Retina (tissue), 1 donor: ENCODE measurements at places on chromosomes 7 and 10.

DNA sequence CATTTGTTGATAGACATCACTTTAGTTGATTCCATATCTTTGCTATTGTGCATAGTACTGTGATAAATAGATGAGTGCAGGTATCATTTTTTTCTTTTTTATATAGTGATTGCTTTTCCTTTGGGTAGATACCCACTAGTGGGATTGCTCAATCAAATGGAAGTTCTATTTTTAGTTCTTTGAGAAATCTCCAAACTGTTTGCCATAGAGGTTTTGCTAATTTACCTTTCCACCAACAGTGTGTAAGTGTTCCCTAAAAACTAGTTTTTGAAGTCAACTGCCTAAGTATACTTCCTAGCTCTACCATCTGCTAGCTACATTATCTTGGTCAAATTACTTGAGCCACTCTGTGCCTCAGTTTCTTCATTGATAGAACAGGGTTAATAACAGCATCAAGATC is 31.5 kb upstream of the RSBN1L start:
- DNase-seq, result no peak

DNA sequence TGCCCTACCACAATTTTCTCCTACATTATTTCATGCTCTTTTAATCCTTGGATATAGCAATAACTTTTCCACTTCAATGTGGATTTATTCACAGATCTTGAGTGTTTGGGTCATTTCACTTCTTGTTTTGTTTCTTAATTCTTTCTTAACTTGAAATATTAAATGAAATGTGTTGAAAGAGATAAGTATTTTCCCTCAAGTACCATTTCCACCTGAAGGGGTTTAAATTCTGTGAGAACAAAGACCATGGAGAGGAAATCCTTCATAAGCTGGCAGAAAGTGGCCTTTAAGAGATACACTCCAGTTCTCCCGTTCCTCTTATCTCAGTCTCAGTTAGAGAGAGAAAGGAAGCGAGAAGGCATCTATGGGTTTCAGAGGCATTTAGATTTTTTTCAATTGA is 14.1 kb upstream of the DLD start:
- DNase-seq, result no peak

- DNase-seq, result no peak
Observed at GRCh38 chr7:140542228-140542603, 62.9 kb upstream of the MKRN1 start.

GRCh38 chr10:70536196-70536861 is 57.8 kb downstream of the PALD1 start:
- no peak for DNase-seq

- DNase-seq, result no peak
Observed at GRCh38 chr10:63723320-63723719, 202.1 kb downstream of the REEP3 start.

DNA sequence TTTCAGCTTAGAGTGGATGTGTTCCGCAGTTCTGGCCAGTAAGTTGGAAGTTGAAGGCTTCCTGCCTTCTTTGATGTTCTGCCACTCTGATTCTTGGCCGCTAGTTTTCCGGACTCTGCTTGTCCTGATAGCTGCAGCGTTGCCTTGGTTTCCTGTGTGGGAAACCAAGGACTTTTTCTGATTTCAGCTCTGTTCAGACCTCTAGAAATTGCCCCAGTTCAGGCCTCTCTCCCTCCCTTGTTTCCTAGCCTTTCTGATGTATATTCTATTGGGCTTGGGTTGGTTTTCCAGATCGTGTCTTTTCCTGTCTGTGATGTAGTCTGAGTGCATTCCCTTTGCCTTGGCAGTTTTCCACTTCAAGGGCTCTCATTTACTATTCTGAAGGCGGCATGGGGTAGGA is 318.7 kb downstream of the BBS9 start:
- no peak for DNase-seq

- no peak for DNase-seq
Observed at GRCh38 chr10:130202984-130203621, 66.9 kb downstream of the GLRX3 start.

- DNase-seq, result no peak
Observed at GRCh38 chr10:69056536-69057260, 31.2 kb upstream of the SRGN start.

- no peak for DNase-seq
Observed at GRCh38 chr10:57844387-57844998, 423.2 kb downstream of the IPMK start.
